ENCODE measurements at places on chromosomes 13 and 19.

- no peak for DNase-seq
Observed at GRCh38 chr19:50896591-50897190, 14.5 kb downstream of the KLK4 start.

- no peak for DNase-seq
Observed at GRCh38 chr19:48683349-48683748, 10.5 kb upstream of the NTN5 start.

DNA sequence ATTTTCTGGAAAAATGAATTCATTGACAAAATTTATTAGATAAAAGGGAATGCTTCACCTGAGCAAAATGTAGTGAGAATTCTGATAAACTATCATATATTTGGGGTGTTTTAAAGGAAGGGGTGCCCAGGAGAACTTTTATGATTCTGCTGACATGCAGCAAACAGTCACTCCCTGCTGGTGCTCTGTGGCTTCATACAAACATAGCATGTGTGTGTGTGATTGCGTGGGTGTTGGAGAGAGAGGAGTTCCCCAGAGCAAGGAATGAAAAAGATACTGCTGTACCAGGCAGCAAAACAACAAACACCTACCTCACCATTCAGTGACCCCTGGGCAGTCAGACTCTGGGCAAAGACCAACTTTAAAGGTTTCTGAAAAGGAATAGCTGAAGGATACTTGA lies 546.7 kb downstream of the RFC3 start:
- DNase-seq = no peak

- no peak for DNase-seq
Observed at GRCh38 chr13:64158908-64159307, 2743.3 kb upstream of the PCDH20 start.

DNA sequence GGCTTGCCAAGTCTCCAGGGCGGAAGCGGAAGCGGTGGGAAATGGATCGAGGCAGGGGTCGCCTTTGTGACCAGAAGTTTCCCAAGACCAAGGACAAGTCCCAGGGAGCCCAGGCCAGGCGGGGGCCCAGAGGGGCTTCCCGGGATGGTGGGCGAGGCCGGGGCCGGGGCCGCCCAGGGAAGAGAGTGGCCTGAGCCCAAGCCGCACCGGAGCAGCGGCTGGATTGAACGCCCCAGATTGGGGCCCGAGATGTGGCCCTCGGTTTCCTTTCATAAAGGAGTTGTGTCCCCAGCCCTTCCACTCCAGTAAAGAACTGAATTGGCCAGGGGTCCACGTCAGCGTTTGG lies 548 bp upstream of the P2RY11 start:
- DNase-seq = no peak

- DNase-seq = no peak
Observed at GRCh38 chr13:30169442-30169841, 137.9 kb downstream of the KATNAL1 start.

DNA sequence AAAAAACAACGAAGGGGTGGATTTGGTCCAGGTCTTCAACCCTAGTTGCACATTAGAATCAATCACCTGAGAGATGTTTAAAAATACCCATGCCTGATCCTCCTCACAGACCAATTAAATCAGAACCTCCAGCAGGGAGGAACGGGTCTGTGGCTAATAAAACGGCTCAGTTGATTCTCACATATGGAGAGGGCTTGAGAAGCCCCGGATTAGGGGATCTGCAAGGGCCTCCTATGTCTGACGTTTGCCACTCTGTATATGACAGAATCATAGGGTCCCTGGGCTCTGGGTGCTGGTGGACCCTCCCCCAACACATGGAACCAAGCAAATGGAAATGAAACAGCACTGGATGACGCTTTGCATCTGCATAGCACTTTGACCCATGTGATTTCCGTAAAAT lies 36.7 kb upstream of the C13orf42 start:
- no peak for DNase-seq

DNA sequence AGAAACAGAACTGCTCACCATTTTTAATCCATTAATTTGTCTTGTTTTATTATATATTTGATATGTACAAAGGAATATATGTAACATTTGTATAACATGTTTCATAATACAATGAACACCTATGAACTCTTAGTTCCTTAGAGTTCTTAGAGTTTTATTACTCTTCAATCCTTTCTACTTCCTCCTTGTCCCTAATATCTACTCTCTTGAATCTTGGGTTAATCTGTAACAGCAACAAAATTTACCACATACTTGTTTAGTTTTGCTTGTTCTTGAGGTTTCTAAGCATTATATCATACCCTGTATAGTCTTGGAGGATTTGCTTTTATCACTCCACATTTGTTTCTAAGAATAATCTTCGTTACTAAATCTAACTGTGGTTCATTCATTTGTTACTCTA lies 151.4 kb downstream of the PDS5B start:
- DNase-seq = no peak

DNA sequence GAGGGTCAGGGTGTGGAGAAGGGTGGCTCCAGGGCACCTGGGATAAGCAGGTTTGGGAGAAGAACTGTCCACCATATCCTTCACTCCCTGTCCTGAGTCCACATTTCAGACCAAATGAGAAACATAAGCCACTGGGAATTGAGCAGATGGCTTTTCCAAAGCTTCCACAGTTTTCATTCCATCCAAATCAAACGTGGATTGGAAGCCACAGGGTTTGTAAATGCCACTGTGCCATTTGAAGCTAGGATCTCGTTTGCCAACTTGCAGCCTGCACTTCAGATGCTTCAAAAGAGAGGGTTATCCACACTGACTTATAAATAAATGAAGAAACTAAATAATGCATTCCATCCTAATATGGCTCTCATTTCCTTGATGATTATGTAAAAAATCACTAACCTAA lies 81.5 kb downstream of the UQCRFS1 start:
- DNase-seq = no peak

DNA sequence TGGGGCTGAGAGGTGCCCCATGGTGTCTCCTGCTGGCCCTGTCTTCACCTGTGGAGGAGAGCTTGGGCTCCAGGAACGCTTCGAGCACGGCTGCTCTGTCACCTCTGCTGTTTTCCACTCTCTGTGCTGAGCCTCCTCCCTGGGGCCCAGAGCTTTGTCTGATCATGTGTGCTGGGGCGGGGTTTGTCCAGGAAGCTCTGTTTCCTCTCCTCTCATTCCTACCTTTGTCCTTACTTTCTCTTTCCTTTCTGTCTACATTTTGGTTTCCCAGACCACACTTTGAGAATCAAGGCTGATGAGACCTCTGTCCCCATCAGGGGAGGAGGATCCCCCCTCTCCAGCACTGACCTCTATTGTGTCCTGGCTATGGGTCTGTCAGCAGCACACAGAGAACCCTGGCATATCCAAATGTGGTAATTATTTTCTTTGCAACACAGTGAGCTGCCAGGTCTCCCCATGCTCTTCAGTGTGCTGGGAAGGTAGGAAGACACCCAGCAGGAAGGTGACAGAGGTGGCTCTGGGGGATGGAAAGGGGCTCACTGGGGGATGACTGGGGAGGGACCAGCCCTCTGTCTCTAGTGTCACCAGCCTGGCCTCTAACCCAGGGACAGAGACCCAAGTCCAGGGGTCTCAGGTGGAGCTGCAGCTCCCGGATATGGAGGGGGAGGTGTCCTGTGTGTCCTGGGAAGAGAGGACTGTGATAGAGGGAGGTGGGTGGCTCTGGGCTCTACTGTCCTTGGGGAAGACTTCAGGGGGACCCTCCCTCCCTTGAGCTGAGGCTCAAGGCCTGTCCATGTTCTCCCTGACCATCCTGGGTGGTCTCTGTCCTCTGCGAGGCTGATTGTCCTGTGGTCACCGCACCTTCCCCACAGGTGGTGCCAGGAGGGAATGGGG lies at the start of gene CEACAM1:
Gene CEACAM1, minus strand, starts transcription at position 128 of the 894 bp plus-strand sequence. Its CDS starts 107 bp downstream, at position 21.
- DNase-seq = no peak

DNA sequence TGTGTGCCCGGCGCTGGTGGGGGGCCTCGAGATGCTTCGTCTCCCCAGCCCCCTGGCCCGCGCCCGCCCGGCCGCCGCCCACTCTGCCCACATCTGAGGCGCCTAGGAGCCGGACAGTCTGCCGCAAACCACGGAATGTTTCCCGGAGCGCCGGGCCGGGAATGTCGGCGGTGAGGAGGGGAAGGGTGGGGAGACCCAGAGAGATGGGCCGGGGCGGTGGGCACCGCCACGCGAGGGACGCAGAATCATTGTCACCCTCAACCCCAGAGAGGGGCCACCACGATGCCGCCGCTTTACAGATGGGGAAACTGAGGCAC lies 46.1 kb upstream of the NFIC start:
- no peak for DNase-seq

DNA sequence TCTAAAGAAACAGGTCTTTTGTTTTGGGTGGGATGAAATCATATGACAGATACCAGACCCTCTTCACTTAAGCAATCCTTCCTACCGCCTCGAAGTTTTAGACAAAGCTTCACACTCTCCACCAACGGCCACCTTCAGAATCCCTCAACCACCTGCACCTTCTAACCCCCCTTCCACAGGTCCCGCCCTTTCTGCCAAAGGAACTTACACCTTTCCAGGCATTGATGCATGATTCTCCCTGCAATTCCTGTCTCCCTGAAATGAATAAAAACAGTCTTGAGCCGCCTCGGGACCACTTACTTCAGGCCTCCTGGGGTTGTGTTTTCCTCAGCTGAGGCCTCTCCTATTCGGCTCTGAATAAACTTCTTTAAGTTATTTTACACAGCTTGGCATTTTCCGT lies 859 bp downstream of the ZNF433 start:
- DNase-seq = no peak

DNA sequence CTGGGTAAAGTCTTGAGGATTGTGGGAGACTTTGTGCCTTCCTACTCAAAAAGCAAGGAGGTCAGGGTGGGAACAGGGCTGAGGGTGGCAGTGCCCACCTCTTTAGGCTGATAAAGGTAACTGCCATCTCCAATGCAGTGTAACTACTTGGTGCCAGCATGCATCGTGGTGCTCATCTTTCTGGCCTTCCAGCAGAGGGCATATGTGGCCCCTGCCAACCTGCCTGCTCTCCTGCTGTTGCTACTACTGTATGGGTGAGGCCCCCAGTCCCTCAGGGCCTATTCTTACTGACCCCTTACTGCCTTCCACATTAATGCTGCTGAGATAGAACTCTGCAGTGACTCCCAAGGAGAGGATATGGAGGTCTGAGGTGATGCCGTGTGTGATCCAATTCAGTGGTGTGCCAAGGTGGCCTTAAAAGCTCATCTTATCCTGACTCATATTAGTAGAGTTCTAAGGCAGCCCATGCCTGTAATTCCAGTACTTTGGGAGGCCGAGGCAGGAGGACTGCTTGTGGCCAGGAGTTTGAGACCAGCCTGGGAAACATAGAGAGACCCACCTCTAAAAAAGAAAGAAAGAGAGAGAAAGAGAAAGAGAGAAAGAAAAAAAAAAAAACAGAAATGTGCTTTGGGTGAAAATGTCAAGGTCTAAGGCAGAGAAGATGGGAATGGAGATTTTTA lies 9.7 kb upstream of the ARHGAP45 start:
- DNase-seq = no peak

DNA sequence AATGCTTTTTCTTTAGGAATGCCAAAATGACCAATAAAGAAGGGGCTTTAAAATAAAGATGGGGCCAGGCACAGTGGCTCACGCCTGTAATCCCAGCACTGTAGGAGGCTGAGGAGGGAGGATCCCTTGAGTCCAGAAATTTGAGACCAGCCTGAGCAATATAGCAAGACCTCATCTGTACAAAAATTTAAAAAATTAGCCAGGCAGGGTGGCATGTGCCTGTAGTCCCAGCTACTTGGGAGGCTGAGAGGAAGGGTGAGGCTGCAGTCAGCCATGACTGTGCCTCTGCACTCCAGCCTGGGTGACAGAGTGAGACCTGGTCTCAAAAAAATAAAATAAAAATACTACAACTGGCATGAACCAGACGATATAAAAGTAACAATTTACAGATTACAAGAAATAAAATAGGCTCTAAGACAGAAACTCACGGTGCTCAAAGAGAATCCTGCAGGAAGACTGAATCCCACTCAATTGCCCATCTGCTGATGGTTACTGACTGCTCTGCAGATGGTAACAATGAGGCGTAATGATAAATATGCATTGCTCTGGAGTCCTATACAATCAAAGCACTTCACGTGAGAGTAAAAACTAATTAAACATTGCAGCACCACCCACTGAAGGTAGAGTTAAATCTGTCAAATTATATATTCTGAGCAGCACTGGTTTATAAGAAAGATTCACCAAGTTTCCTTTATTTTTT lies 93.2 kb downstream of the LHFPL6 start:
- no peak for DNase-seq

GRCh38 chr13:25570185-25570584 lies 198.4 kb downstream of the ATP8A2 start:
- no peak for DNase-seq

GRCh38 chr13:73464758-73465616 lies 406.2 kb downstream of the KLF5 start:
- no peak for DNase-seq

GRCh38 chr19:38665950-38666662 lies 18.7 kb downstream of the ACTN4 start:
- no peak for DNase-seq

DNA sequence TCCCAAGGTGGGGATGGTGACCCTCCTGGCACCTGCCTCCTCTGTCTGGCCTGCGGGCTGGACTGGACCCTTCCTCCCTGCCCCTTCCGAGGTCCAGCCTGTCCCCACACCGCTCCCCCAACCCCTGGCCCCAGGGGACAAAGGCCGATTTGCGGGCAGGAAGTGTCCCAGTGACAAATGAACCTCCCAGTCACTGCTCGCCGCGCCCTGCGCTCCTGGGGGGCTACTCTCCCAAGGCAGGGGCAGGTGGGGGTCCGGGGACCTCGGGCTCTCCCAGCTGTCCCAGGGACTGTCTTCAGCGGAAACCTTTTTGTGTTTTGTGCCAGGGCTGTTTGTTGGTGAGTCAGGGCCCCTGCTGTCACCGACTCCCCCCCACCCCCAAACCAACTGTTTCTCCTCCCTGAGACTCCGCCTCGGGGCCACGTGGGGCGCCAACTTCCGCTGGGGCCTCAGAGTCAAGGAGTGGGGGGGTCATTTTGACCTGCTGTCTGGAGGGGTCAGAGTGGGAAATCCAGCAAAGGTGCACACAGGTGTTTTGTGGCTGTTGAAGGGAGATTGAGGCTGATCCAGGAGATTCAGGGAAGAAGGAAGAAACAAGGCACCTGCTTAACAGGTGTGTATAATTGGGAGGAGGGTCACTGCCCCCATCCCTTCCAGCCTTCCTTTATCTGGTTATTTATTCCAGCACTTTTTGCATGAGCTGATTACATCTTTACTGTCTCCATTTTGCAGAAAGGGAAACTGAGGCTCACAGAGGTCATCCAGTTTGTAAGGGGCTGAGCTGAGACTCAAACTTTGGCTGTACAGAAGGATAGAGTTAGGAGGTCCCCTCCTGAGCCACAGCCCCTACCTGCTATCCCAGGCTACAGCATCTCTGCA lies 831 bp downstream of the PGPEP1 start:
- no peak for DNase-seq

GRCh38 chr19:50702871-50703829 lies 16.5 kb downstream of the SHANK1 start:
- no peak for DNase-seq

GRCh38 chr13:100751826-100752225 lies 77.2 kb upstream of the TMTC4 start:
- DNase-seq = no peak

- DNase-seq = no peak
Observed at GRCh38 chr13:57787058-57787791, 155.7 kb downstream of the PCDH17 start.

DNA sequence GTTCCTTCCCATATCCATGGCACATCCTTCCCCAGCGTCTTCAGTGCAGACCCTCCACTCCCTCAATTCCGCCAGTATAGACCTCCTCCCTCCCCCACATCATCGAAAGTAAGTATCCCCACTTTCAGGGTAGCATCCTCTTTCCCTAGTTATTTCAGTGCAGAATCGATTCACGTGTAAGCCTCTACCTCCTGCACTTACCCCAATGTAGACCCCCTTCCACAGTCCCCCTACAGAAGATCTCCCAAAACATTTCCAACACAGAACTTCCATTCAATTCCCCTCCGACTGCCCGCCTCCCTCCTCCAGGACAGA lies 664 bp downstream of the IRF3 start:
- DNase-seq = no peak

Data from GOT3 (cell line).